Renal pelvis (tissue), 12 donors: ENCODE measurements at places on chromosomes 6 and 20.

DNA sequence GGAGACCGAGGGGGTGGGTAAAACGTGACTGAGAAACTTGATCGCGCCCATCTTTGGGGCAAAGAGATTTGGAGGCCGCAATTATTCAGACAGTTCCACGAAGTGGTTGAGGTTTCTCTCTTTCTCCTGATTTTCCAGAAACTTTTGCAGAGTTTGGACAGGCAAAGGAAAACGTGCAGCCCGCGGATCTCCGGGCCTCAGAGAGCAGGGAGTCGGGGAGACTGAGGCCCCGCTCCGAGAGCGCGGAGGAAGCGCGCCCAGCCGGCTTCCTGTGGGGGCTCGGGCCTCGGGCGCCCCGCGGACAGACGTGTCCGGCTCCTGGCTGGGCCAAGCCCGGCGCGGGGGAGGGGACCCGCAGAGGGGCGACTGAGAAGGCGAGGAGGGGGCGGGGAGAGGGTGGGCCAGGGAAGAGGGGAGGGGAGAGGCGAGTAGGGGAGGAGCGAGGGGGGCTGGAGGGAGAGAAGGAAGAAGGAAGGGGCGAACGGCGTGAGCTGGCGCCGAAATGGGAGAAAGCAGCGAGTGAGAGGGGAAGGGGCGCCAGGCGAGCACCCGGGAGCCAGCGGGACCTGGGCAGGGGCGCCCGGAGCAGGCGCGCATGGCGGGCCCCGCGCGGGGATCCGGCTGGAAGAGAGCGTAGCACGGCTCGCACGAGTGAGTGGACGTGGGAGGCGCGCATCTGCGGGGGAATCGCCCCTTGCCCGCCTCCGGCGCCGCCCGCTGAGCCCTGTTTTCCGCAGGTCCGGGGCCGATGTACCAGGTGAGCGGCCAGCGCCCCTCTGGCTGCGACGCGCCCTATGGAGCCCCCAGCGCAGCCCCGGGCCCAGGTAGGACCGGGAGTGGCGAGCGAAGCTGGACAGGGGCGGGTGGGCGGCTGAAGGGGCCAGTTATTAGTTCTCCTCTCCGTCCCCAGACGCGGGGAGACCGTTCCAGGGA is at the start of gene MDFI:
MDFI (plus strand) TSS at position 467 of the 933 bp plus-strand sequence; CDS start at position 749, 282 bp downstream.
- peak; percentile 76 for DNase-seq

DNA sequence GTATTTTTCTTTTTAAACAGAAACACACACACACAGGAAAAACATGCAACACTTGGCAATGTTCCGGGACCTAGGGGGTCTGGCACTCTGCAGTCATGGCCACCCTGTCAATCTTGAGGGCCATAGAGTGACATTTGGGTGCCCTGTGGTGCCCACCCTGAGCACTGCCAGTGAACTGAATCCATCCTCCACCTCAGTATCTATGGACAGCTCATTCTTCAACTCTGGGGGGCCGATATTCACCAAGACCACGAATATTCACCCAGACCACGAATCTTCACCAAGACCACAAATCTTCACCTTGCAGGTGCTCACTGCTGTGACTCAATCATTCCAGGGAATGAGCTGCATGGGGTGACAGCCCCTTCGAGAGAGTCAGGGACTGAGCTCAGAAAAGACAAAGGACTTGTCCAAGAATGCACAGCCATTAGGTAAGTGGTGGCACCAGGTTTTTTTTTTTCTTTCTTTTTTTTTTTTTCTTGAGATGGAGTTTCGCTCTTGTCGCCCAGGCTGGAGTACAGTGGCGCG is 19.1 kb downstream of the SNAI1 start:
- DNase-seq: no peak

DNA sequence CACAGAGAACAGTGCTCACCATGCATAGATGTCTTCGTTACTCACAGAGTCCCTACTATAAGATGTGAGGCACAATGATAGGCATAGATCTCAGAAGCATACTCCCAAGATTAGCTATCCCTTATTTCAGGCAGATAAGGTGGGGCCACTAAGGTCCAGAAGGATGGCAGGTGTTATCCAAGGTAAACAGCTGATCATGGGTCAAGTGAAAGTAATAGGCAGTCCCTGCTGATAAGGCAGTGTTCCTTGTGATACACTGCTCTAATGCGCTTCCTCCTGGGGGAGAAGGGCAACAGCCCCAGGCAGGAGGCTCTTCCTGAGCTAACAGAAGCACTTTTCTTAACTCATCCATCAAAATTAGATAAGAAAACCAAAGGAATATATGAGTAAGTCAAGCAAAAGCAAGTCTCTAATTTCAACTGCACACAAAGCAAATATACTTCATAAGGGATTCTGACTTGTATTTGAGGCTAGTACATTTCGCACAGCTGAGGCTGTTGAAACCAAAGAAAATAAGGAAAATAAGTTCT is 42.2 kb downstream of the METTL24 start:
- DNase-seq: no peak

DNA sequence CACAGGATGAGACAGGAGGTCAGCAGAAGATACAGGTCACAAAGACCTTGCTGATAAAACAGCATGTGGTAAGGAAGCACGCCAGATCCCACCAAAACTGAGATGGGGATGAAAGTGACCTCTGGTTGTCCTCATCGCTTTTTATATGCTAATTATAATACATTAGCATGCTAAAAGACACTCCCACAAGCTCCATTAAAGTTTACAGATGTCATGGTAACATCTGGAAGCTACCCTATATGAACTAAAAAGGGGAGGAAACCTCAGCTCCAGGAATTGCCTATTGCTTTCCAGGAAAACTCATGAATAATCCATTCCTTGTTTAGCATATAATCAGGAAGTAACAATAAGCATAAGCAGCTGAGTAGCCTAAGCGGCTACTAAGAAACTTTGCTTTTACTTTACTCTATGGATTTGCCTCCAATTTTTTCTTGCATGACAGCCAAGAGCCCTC is 8.4 kb upstream of the RIN2 start:
- no peak for DNase-seq

DNA sequence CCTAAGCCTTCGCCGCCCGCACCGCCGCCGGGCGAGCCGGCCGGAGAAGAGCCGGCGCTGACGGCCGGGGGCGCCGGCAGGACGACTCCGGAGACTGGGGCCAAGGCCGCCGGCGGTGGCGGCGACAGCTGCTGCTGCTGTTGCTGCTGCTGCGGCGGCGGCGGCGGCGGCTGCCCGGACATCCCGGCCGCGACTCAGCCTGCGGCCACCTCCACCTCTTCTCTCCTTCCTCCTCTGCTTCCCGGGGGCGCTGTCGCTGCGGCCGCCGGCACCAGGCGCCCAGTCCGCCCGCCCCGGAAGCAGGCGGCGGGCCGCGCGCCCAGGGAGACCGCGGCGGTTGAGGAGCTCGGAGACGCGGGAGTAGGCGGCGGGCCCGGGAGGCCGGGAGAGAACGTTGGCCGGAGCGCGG is 307 bp downstream of the RANBP9 start:
- no peak for DNase-seq
